ENCODE measurements at places on chromosomes 2 and 18.

GRCh38 chr2:69390001-69390400, 3.0 kb upstream of the GFPT1 start:
- no peak for DNase-seq

DNA sequence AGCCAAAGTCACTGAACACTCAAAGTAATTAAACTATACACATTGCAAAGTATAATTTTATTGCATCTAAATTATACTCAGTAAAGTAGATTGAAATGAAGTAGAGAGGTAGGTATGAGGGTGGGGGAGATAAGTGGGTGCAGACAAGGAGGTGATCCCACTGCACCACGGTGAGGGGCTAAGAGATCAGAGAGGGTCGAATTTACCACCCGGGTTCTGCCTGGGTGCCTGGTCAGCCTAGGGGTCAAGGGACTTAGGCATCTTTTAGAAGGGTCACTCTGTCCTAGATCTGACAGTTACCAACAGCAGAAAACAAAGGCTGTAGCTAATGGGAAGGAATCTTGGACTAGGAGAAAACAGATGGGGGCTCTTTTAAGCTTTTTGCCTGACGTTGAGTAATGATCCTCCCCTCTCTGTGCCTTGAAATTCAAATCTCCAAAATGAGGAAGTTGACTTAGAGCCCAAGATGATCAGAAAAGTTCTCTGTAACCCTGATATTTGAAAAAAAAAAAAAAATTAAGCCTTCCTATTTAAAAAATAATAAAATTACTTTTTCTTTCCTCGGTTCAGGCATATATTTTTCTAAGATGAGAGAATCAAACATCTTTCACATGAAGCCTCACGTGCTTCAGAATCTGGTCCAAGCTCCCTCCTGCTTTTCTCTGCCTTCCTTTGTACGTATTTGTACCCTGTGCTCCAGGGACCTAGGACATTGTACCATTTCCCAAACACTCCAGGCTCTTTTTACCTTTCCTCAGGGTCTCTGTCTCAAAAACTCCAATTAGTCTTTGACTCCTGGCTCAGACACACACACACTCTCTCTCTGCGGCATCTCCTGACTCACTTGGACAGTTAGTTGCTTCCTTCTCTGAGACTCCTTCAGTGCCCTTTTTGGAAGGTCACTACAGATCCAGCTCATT, 353.9 kb downstream of the CYRIA start:
- no peak for DNase-seq

GRCh38 chr18:74521068-74521725, 13.1 kb upstream of the CNDP1 start:
- no peak for DNase-seq

DNA sequence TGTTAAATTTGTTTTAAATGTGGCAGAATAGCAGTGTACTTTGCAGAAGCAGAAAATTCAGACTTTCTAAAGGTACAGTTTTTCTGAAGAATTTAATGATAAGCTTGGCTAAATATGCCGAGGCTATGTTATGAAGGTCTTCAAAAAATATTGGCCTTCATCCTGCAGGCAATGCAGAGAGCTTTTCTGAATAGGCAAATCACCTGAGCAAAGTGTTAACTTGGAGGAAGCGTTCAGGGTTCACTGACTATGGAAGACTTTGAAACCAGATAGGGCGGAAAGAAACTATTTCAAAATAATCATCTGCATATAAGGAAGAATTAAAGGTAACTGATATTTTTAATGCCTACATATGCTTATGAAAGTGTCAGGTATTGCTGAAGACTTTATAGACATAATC, 133.7 kb upstream of the SETBP1 start:
- no peak for DNase-seq

- DNase-seq = no peak
Measured at GRCh38 chr2:117127680-117128079, 686.8 kb upstream of the DDX18 start.

GRCh38 chr18:56076723-56077122, 488.7 kb upstream of the TCF4 start:
- no peak for DNase-seq

DNA sequence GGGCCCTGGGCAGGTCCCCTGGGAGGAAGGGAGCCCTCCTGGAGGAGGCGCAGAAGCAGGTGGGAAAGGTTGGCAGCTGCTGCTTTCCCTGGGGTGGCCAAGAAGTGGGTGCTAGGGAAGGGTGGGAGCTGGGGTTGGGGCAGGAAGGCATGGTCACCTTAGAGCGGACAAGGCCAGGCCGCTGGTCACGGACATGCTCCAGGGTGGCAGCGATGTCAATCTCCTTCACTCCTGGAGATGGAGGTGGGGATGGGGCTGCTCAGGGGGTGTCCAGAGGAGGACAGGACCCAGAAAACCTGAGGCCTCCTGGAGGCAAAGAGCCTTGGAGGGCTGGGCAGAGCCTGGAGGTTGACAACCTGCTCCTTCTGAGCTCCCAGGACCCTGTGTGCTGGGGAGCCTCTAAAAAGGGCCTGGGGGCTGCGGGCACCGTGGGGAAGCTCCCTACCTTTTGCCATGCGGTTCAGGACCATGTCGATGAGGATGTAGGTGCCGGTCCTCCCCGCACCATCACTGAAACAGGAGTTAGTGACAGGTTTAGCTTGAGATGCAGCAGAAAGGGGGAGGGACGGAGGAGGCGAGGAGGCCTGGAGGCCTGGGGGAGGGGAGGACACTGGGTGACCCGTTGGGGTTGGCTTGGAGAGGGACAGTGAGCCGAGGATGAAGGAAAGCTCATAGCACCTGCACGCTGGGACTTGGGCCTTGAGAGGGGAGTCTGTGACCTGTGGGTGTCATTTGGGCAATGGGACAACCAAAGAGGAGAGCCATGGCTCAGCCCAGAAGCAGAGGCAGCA, 11.4 kb downstream of the DNAJB2 start:
- DNase-seq = no peak

- no peak for DNase-seq
Measured at GRCh38 chr18:582465-582864, 2.3 kb downstream of the CETN1 start.

- DNase-seq = no peak
Measured at GRCh38 chr2:164948540-164948939, 6.8 kb downstream of the SLC38A11 start.

- DNase-seq = no peak
Measured at GRCh38 chr18:63604791-63605567, 17.8 kb downstream of the SERPINB13 start.

- no peak for DNase-seq
Measured at GRCh38 chr2:19669559-19669958, 232.2 kb downstream of the TTC32 start.

DNA sequence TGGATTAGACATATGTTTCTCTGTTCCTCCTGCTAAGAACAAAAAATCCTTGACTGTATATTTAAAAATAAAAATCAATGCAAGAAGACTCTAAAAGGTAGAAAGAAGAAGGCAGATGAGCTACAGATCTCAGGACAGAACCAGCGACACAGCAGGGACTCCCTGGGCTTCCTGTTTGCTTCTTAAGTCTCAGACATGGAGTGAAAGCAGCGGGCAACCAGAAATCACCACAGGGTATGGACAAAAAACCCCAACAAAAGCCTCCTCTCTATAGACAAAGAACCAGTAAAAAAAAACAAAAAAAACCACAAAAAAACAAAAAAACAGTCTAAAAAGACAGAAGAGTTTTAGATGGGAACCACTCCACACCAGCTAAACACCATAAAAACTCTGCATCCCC, 971.0 kb upstream of the GYPC start:
- DNase-seq = no peak

DNA sequence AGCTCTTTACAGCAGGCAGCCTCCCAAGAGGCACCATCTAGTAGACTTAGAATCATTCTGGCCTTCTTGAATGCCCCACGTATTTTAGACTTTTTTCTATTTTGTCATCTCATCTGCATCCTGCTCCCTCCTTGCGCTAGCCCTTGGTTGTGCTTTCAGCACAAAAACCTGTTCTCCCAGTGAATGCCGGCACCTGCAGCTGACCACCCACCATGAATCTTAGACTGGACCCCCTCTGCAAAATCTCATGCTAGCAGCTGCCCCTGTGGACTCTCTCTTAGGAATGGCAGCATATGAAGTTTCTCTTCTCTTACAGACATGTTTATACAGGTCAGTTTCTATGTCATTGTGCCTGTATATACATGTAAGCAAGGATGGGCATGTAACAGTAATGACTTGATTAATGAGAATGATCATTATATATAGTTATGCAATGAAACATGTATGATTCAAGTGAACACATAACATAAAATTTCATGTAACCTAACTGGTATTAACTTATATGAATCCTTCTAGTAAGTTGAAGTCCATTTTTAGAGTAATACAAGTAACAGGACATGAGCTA, 159.8 kb downstream of the SUCLG1 start:
- DNase-seq = no peak

DNA sequence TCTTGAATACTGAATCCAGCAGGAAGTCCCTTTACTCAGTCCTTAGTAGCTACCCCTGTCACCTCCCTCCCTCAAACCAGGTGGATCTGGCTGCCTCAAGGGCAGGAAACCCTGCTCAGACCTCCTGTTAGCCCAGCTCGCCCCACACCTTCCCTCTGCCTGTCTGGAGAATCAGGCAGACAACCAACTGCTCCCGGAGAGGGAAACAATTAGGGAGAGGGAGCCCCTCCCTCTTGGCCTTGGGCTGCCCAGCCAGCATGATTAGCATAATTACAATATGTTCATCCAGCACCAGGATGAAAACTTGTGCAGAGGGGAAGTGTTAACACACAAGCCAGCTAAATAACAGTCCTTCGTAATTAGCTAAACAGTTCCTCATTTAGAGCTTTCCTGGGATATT, 185.5 kb downstream of the C1D start:
- DNase-seq = no peak

DNA sequence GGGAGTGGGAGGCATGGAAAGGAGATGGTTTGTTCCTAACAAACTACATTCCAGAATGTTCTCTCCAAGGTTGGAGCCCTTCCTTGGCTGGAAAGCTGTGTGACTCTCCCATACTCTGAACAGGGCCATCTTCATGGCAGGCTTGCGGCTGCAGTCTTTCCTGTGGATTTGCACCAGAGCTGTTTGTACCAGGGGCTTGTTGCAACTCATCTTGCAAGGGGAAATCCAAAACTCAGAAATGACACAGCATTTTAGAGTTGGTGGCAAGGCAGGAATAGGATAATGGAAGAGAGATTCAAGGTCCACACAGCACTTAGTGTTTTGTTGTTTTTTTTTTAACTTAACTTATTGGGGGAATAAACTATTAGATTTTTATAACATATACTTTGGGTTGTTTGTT, 73.7 kb upstream of the ZNF516 start:
- DNase-seq = no peak

DNA sequence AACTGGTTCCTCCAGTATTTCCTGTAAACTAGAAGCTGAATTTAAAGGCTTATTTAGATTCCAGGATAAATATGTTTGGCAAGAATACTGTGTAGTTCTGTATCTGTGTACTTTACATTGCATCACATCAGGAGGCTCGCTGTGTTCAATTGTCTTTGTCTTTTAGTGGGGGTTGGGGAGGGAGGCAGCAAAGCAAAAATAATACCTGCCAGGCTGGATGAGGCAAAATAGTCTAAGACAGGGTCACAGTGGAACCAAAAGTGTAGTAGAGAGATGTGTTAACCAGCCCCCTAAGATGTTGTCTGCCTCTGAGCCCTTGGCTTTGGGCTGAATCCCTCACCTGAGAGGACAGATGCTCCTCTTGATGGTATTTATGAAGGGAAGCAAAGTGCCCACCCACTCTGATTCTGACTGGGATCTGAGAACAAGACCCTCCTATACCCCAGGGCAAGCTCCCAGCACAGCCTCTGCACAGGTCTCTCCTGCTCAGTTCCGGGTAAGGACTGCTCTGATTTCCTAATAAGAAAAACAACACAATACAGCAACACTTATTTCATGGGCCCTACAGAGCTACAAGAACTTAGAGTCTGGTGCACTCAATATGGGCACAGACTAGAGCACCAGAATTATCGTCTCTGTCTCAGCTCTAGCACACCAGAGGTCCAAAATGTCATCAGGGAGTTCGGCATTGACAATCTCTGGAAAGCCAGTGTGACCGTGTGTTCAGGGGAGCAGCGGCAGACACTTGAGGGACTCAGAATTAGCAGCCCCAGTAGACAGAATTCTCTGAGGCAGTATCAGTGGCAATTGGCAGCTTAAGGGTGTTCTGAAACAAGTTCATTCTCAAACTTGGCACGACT, 7.2 kb upstream of the AFTPH start:
- no peak for DNase-seq

DNA sequence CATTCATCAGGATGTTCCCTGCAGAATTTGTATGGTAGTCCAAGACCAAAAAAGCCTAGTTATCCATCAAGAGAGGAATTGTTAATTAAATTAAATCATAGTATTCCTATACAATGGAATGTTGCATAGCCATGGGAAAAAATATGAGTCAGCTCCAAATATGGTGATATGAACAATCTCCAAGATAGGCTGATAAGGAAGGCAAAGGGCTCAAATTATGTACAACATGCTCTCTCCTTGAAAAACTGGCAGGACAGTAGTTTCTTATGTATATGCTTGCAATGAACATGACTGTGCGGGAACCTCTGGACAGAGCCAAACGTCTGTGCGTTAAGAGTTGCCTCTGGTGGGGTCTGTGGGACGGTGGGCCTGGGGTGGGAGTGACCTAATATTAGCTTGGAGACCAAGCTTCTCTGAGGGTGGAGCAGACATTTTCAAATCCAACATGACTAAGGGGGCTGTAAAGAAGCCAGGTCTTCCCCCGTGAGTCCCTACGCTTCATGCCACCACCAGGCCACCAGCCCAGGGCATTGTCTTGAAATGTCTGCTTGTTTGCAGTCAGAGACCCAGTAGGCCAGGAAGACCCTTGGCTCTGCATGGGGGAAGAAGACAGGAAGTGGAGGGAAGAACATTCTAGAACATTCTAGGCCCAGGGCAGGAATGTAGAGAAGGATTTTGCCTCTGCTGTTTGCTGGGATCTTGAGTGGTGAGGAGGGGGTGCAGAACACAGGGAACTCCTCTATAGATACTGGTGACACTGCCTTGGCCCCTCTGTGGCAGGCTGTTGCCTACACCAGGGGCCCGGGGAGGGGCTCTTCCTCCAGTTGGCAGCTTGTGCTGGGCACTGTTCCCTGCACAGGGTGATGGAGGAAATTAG, 244.0 kb upstream of the HS6ST1 start:
- DNase-seq = no peak

DNA sequence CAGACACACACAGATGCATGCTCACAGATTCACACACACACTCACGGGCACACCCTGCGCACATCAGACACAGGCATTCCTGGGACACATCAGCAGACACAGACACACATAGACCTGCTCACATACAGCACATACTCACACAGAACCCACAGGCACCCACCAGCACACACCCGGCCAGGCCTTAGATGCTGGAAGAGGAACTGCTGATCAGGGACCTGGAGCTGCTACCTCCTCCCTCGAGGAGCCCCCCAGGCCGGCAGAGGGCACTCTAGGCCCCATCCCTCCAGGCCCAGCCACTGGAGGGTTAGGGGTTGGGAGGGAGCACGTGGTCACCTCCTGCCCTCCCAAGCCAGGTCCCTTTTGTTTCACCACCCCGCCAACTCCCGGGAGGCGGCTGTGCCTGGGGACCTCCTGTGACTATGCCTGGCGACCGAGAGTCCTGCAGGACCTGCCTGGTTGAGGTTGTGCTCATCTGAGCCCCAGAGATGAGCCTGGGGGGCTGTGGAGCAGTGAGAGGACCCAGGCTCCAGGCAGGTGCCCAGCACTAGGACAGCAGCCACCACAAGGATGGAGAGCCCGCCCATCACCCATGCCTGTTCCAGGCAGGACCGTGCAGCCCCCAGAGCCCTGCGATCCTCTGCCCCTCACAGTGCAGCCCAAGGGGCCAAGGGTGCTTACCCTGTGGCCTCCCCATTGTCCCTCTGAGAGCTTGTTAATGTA, 21.0 kb upstream of the PTMA start:
- no peak for DNase-seq
